Stomach (tissue), 19 donors: ENCODE measurements at places on chromosomes 1 and 21. TPM values are rescaled to one million over a fixed set of nuclear protein-coding genes. Genes with fewer than 3 reads are reported as not detected.

DNA sequence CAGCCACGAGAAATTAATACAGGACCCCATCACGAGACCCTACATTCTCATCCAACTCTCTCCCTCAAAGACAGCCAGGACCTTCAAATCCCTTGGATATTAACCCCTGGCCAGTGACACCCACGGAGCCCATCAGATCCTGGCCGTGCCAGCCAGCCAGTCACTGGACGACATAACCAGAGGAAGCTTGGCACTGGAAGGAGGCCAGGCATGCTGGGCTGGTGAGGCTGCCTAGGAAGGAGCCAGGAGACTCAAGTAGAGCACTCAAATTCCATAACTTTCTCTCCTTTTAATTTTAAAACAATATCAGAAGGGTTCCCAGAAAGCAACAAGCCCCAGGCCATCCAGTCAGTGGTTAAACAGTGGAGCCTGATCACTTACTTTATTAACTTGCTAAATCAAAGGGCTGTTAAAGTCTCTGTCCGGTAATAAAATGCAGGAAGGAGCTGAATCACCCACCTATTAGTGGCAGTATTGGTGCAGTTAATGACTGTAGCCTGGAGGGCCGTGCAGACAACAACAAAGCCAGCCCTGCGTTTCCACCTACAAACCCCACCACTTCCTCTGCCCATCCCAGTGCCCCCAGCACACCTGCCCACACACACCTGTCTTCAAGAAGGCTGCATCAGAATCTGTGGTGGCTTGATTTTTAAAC is 78.0 kb downstream of the HIVEP3 start:
- no peak for DNase-seq
- H3K27me3 ChIP-seq: no peaks in the 10 kb centered on the region
- H3K36me3 ChIP-seq: no peaks in the 10 kb centered on the region
- no peak overlapping the region for H3K27ac ChIP-seq

- no peaks in the 10 kb centered on the region for H3K27me3 ChIP-seq
- H3K4me3 ChIP-seq: no peak overlapping the region
- DNase-seq: no peak
- H3K27ac ChIP-seq: no peak overlapping the region
Measured at GRCh38 chr1:12442217-12442616, 175.8 kb downstream of the DHRS3 start.

- no peak overlapping the region for H3K4me3 ChIP-seq
- H3K27me3 ChIP-seq: no peaks in the 10 kb centered on the region
- peak; percentile 39 for DNase-seq
- H3K36me3 ChIP-seq: no peaks in the 10 kb centered on the region
- H3K4me1 ChIP-seq: no peaks in the 10 kb centered on the region
Measured at GRCh38 chr1:119549719-119550132, 42.7 kb downstream of the HSD3B1 start.

The AGT gene
- polyA plus RNA-seq: 0.65 TPM

DNA sequence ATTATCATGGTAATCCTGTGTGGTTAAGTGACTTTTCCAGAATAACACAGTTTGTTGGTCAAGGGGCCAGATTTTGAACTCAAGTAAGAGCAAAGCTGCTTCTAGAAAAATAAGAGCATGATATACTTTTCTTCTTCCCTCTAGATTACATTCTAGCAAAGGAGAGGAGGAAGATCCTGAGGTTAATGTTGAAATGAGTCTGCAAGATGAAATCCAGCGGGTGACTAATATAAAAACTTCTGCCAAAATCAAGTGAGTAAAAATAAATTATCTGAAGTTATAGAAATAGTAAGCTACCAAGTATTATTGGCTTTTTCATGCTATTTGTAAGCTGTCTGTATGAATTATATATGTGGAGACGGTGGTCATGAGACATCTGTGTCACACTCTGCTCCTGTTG is 12.8 kb downstream of the WDR3 start:
- no peak overlapping the region for H3K27ac ChIP-seq
- no peak overlapping the region for H3K4me3 ChIP-seq
- DNase-seq: no peak

DNA sequence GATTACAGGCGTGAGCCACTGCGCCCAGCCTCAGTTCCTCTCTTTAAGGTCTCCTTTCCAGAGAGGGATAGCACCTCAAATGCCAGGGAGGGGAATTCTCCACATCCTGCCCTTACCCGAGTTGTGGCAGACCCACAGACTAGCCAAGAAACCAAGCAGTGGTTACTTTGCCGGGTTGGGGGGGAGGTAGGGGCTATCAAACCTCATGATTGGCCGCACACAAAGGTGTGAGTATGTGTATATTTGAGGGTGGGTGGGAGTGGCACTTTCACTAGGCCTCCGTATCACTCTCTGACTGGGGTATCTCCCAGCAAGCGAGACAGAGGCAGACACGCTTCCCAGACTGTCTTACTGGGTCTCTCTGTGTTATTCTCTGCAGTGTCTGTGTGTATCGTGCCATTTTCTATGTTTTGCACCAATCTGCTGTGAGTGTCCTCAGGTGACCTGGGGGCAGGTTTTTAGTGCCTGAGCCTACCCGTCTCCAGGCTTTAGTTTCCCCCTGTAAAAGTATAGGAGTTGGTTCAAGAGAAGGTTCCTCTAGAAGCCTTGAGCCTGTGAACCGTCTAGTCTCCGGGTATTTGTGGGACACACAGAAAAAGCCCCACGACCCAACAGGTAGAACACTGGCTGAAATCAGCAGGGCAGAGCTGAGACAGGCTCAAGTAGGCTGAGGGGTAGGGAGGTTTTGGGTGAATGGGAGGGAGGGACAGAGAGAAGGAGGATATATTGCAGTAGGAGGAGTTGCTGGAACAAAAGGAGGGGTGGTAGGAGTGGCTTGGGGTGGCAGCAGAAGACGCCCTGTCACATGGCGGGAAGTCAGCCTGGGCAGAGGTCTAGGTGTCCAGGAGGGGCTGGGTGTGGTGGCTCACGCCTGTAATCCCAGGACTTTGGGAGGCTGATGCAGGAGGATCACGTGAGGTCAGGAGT is 10.3 kb downstream of the LMNA start:
- no peaks in the 10 kb centered on the region for H3K27me3 ChIP-seq
- no peak for DNase-seq
- peak overlapping the region; percentile 39 for H3K4me3 ChIP-seq
- peaks cover 100% of the 10 kb centered on the region for H3K4me1 ChIP-seq
- peaks cover 12% of the 10 kb centered on the region for H3K36me3 ChIP-seq

DNA sequence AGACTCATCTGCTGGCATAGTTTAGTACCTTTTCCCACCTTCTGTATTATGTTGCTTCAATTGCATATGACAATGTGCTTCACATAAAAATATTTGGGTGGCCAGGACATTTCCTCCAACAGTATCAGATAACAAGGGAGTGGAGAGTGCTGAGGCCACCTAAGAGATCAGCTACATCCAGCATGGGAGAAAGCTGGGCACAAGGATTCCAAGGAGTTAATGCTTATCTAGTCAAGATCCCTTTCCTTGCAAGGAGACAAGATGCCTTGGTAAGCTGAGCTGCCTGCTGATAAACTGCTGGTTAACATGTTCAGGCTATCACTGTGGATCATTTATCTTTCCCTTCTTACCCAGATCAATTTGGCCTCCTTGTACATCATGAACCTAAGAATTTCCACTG is 5.4 kb downstream of the TACSTD2 start:
- H3K4me3 ChIP-seq: no peak overlapping the region
- no peaks in the 10 kb centered on the region for H3K36me3 ChIP-seq
- no peak overlapping the region for H3K27ac ChIP-seq
- H3K27me3 ChIP-seq: peaks cover 38% of the 10 kb centered on the region

- H3K4me3 ChIP-seq: no peak overlapping the region
- H3K4me1 ChIP-seq: no peaks in the 10 kb centered on the region
- H3K27ac ChIP-seq: no peak overlapping the region
- peak; percentile 10 for DNase-seq
- no peaks in the 10 kb centered on the region for H3K27me3 ChIP-seq
Measured at GRCh38 chr21:30831194-30831765, 1.7 kb upstream of the KRTAP7-1 start.

GRCh38 chr21:41865002-41865777 is 14.0 kb downstream of the PRDM15 start:
- no peak overlapping the region for H3K4me3 ChIP-seq
- peak overlapping the region; percentile 65 for H3K27ac ChIP-seq
- no peaks in the 10 kb centered on the region for H3K36me3 ChIP-seq
- H3K27me3 ChIP-seq: no peaks in the 10 kb centered on the region

DNA sequence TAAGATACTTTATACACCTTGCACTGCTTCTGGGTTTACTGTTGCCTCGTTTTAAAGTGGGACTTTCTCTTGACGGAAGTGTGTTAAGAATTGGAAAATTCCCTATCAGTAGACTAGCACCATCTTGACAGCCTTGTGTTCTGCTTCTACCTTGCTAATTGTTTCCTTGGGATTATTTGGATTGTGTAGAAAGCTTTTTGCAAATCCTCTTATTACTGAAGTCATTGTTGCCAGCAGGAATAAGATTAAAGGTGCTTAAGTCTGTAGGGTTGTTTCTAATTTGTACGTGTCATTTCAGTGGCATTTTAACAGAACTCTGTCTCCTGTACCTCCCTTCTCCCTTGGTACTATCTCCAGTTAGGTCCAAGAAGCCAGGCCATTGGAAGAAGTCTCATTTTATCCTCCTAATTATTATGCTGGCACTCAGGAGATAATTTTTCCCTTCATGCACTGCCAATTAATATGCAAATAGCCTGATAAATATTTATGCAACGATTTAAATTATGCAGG is 107.7 kb downstream of the POU2F1 start:
- H3K27ac ChIP-seq: no peak overlapping the region
- DNase-seq: no peak
- H3K4me1 ChIP-seq: no peaks in the 10 kb centered on the region

- no peaks in the 10 kb centered on the region for H3K27me3 ChIP-seq
- H3K4me1 ChIP-seq: peaks cover 8% of the 10 kb centered on the region
- DNase-seq: no peak
- no peaks in the 10 kb centered on the region for H3K36me3 ChIP-seq
- no peak overlapping the region for H3K27ac ChIP-seq
Measured at GRCh38 chr21:45088729-45089128, 14.3 kb downstream of the ADARB1 start.

- no peaks in the 10 kb centered on the region for H3K36me3 ChIP-seq
- H3K4me1 ChIP-seq: no peaks in the 10 kb centered on the region
- no peak overlapping the region for H3K27ac ChIP-seq
- H3K27me3 ChIP-seq: no peaks in the 10 kb centered on the region
Measured at GRCh38 chr1:187267827-187268226, 439.1 kb downstream of the PLA2G4A start.

DNA sequence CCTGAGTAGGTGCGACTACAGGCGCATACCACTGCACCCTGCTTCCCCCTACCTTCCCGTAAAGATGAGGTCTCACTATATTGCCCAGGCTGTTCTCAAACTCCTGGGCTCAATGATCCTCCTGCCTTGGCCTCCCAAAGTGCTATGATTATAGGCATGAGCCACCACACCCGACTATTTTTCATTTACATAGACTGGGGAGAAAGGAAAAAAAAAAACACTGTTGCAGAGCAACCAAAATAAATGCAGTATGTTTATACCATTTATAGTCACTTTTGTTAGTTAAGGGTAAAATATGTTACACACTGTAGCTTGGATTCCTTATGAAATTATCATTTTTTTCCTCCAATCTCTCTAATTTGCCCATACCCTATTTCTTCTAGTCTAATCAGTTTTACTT is 35.2 kb upstream of the RGS8 start:
- H3K27me3 ChIP-seq: no peaks in the 10 kb centered on the region
- no peak overlapping the region for H3K27ac ChIP-seq
- no peaks in the 10 kb centered on the region for H3K4me1 ChIP-seq
- no peaks in the 10 kb centered on the region for H3K36me3 ChIP-seq
- no peak overlapping the region for H3K4me3 ChIP-seq

DNA sequence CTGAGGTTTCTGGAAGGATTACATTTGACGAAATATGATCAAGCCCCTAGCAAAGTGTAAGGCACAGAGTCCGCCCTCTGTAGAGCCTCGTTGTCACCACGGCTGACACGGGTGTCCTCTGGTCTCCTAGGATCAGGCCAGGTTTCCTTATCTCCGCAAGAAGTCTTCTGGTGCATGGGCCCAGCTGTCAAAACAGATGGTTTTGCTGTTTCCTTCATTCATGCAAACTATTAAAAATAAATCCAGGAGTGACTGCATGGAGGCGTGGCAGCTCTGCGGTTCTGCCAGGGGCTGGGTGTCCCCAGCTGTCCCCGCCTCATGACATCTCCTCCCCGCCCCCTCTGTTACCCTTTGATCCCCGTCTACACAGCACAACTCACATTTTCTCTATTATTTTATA is 209.0 kb downstream of the DYRK1A start:
- no peaks in the 10 kb centered on the region for H3K4me1 ChIP-seq
- H3K27me3 ChIP-seq: no peaks in the 10 kb centered on the region
- no peak overlapping the region for H3K27ac ChIP-seq

GRCh38 chr1:52551507-52552235 is 1.2 kb downstream of the TUT4 start:
- peaks cover 51% of the 10 kb centered on the region for H3K4me1 ChIP-seq
- H3K36me3 ChIP-seq: no peaks in the 10 kb centered on the region
- H3K27ac ChIP-seq: peak overlapping the region; percentile 87
- no peak for DNase-seq

DNA sequence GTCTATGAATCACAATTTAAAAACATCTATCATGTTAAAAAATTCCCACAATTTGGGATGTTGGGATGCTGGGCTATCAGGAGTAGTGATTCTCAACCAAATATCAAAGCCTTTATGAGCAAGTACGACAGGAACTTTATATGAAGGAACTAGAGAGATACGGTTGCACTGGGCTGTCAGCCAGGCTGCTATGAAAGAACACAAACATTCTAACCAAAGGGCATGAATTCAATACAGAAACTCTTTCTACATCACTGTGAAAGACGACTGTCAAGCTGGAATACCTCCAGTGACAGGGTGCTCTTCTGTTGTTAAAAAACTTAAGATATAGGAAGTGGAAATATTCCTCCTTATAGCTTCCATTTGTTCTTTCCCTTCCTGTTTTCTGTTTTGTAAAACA is 9.8 kb downstream of the CACNA1E start:
- no peak overlapping the region for H3K4me3 ChIP-seq
- H3K27me3 ChIP-seq: no peaks in the 10 kb centered on the region
- DNase-seq: no peak
- no peak overlapping the region for H3K27ac ChIP-seq

The CLCA1 gene
- not detected for polyA plus RNA-seq

The EPS8L3 gene
- 40.9 TPM for polyA plus RNA-seq

GRCh38 chr1:171917331-171917730 is 76.0 kb downstream of the DNM3 start:
- H3K27ac ChIP-seq: no peak overlapping the region
- H3K36me3 ChIP-seq: no peaks in the 10 kb centered on the region
- H3K4me3 ChIP-seq: no peak overlapping the region
- peaks cover 17% of the 10 kb centered on the region for H3K4me1 ChIP-seq
- no peaks in the 10 kb centered on the region for H3K27me3 ChIP-seq

The KCNK1 gene
- polyA plus RNA-seq: 7.6 TPM

DNA sequence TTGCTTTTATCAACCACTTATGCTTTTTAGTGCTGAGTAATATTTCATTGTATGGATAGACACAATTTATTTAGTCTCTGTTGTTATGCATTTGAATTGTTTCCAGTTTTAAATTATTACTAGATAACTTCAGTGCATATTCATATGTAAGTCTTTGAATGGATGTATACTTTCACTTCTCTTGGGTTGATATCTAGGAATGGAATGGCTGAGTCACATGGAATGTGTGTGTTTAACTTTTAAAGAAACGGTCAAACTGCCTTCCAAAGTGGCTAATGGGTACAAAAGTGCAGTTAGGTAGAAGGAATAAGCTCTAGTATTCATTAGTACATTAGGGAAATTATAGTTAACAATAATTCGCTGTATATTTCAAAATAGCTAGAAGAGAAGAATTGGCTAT is 82.4 kb downstream of the NPHS2 start:
- no peak overlapping the region for H3K4me3 ChIP-seq
- H3K27me3 ChIP-seq: no peaks in the 10 kb centered on the region
- DNase-seq: no peak
- H3K27ac ChIP-seq: no peak overlapping the region
